ENCODE measurements at places on chromosomes 1 and 21.

- no peaks in the 10 kb centered on the region for H3K36me3 ChIP-seq
- no peak overlapping the region for H3K27ac ChIP-seq
- no peak overlapping the region for H3K4me3 ChIP-seq
- DNase-seq = no peak
- H3K27me3 ChIP-seq = no peaks in the 10 kb centered on the region
- H3K4me1 ChIP-seq = peaks cover 5% of the 10 kb centered on the region
Observed at GRCh38 chr21:31903896-31904295, 31.1 kb downstream of the HUNK start.

DNA sequence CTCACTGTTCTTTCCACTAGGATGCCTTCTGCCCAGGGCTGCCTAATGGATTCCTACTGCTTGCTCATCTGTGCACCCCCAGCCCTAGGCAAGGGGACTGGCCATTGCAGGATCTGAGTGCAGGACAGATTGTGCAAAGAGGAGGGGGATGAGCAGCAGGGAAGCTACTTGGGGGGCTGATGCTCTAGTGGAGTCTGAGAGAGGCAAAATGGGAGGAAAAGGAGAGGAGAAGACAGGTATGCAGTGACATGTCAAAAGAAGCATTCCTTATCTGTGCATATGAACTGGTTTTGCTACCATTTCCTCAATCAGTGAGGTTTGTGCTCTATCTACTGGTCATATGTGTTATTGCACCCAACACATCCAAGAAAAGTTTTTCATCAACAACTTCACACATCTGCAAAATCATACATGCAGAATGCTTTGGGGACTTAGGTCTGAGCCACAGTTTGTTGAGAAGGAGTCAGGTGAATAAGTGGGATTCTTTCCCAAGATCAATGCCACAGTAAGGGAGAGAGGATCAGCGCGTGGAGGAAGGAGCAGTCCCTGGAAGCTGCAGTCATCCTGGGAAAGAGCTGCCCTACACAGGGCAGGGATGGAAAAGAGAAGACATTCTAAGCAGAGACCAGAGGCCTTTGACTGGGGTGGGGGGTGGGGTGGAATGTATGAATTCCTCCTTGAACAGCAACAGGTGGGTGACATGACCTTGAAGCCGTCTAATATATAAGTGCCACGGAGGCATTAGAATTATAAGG, 14.4 kb downstream of the SLC5A9 start:
- H3K27ac ChIP-seq = no peak overlapping the region
- H3K36me3 ChIP-seq = no peaks in the 10 kb centered on the region

- no peaks in the 10 kb centered on the region for H3K36me3 ChIP-seq
- no peak for DNase-seq
Observed at GRCh38 chr1:20992322-20993056, 184.2 kb downstream of the EIF4G3 start.

- H3K27ac ChIP-seq = no peak overlapping the region
- H3K4me3 ChIP-seq = no peak overlapping the region
- no peaks in the 10 kb centered on the region for H3K36me3 ChIP-seq
- H3K27me3 ChIP-seq = no peaks in the 10 kb centered on the region
- H3K4me1 ChIP-seq = peaks cover 5% of the 10 kb centered on the region
Observed at GRCh38 chr1:204331275-204331674, 28.5 kb downstream of the PLEKHA6 start.

DNA sequence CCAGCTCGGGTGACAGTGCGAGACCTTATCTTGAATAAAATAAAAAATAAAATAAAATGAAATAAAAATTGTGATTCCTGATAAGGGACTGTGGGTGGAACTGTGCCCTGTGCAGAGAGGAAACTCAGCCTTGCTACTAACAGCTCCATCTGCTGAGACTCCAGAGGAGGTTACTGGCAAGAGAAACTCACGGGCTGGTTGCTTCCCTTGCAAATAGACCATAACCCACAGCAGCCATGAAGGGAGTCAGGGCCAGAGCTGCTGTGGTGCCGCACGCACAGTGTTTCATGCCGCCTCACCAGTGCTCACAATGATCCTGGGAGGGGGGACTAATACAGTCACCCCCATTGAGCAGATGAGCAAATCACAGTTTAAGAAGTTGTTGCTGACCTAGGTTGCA, 13.7 kb downstream of the ZBTB17 start:
- H3K27me3 ChIP-seq = no peaks in the 10 kb centered on the region
- DNase-seq = no peak
- peaks cover 2% of the 10 kb centered on the region for H3K36me3 ChIP-seq
- H3K4me1 ChIP-seq = peaks cover 2% of the 10 kb centered on the region
- no peak overlapping the region for H3K27ac ChIP-seq

DNA sequence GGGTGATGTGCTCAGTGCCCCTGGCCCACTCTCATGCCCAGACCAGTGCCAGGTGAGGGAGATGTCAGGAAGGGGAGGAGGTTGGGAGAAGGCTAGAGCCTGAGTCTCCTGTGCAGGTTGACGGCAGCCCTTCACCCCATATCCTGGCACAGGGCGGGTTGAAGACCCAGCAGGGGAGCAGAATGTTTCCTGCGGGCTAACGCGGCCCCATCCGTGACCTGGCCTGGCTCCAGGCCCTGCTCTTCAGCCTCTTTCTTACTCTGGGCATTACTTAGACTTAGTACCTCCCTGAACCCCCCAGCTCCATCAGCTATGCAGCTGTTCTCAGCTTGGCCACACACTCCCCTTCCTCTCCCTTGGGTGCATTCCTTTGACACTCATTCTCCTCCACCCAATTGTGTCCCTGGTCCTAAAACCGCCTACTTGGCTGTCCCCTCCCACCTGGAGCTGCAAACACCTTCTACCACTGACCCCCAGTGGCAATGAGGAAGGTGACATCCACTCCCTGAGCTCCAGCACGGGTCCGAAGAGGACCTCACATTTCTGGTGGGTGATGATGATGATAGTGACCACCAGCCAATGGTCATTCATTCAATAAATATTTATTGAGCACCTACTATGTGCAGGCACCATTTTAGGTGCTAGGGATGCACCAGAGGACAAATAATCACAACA, 179.0 kb downstream of the PTPRU start:
- H3K4me1 ChIP-seq = no peaks in the 10 kb centered on the region
- peak; percentile 81 for DNase-seq
- no peak overlapping the region for H3K27ac ChIP-seq
